OCI-M1 (cell line): ENCODE measurements at places on chromosomes 4 and X.
A peak's percentile ranks its signal among the peaks of the same experiment; 100 is the strongest.

GRCh38 chr4:100870940-100871772 is 353.3 kb upstream of the EMCN start:
- no peak for DNase-seq

DNA sequence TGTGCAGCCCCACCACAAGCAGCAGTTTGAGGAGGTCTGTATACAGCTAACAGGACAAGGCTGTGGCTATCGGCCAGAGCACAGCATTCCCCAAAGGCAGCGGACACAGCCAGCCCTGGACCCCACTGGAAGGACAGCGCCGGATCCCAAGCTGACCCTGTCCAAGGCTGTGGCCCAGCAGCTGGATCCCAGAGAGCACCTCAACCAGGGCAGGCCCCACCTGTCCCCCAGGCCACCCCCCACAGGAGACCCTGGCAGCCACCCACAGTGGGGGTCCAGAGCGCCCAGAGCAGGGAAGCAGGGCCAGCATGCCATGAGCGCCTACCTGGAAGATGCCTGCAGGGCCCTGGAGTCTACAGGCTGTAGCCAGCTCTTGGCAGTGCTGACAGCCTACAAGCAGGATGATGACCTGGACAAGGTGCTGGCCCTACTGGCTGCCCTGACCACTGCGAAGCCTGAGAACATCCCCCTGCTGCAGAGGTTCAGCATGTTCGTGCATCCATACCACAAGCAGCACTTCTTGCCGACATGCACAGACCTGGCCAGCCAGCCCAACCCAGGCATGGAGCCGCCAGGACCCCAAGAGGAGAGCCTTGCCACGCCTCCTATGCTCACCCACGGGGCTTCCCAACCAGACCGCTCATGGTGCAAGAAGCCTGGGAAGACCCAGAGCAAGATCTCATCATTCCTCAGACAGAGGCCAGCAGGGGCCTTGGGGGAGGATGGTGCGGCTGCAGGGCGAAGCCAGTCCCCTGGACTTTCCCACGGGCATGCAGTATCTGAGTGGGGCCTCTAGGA is 62.0 kb downstream of the ALPK1 start:
- DNase-seq: no peak

DNA sequence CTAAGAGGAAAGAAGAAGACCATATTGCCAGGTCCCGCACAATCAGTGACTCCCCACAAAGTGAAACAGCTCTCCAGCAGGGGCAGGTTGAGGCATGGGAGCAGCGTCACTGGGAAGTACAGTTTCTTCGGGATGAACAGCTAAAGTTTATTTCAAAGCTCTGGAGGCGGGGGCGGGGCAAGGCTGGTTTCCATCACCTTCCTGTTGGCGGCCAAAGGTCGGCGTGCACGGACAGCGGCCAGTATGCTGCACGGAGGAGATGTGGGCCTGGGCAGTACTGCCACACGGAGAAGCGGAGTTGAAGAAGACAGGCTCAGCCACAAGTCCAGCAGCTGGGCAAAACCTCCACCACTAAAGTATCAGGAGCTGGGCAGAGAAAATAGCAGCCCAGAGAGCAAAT is 951 bp upstream of the ZNF518B start:
- no peak for DNase-seq

DNA sequence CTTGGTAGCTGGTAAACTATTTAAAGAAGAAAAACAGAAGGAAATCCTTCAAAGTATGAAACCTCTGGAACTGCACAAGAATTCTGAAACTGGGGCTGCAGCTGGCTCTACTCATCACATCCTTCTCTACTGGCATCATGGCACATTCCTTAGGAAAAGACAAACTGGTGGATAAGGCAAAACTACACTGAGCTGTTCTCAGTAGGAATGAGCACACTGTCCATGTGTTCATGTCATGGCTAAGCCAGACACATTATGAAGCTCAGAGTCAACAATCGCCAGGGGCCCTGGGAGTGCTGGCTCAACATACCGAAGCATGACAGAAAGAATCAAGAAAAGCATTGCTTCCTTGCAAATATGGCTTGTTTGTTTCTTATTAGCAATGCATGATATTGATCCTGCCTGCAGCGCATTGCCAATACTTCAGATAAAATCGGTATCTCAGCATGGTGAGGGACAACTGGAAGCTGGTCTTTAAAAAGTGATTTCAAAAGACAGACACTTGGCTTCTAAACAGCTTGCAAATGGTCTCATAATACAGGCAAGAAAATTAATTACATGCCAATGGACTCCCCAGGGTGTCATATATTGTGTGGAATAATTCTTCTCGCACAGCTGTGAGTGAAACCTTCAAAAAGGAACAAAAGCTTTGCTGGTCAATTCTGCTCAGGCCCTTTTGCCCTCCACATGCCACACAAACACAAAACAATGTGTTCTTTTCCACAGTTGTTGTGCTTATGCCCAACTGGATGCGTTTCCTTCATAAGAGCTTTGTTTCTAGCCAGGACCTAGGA is 300.2 kb upstream of the VCX start:
- DNase-seq: no peak

DNA sequence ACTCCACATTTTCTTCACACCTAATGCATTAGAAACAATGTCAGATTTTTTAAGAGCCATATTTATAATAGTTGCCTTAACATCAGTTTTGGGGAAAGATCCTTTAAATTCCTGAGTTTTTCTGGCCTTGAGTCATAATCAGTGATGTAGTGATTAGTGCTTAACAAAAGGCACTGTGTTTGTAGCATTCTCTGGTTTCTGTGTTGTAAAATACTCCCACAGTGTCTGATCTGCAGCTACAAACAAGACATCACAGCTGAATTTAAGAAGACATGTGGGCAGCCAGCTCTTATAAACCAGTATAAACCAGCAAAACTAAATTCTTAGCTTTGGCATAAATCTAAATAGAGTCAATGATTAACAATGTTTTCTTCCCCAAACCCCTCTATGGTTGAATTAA is 233.8 kb downstream of the FSTL5 start:
- DNase-seq: no peak

- DNase-seq: no peak
These were observed 12.2 kb upstream of the ZNF280C start for GRCh38 chrX:130280901-130281300.

- peak; percentile 8 for DNase-seq
These were observed 1382.6 kb downstream of the ARAP2 start for GRCh38 chr4:34861666-34862065.

DNA sequence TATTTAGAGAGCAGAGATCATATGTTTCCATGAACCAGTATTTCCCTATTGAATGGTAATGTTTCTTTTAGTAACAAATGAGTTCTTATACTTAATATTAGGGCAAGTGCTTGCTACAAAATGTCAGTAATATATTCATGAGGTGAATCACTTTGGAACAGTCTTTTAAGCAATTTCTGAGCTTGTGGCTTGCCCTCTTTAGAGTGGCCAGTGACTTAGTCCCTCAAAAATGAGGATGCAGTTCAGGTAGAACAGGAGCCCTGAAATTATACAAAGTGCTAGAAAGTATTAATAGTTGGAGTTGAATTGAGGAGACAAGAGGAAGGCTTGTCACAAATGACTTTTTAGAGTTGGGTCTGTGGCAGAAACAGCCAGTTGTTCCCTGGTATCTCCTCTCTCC is 53.4 kb upstream of the PITX2 start:
- no peak for DNase-seq

DNA sequence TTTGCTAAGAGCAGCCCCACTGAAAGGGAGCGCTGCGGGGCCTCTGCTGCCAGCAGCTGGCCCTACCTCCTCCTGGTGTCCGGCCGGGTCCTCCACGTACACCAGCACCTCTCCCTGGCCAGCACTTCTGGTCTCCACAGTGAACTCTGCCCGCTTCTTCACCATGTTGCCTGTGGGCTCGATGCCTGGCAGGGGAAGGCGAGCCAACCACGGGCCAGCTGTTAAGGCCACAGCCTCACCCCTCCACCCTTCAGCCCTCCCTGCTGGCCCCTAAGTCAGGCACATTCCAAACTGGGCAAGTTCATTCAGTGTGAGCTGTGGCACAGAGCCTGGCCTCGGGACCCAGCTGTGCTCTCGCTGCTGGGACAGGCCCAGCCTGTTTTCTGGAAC is 7.8 kb downstream of the FLNA start:
- no peak for DNase-seq

GRCh38 chr4:38944440-38944839 is 76.8 kb downstream of the FAM114A1 start:
- no peak for DNase-seq

GRCh38 chrX:30637874-30638815 is 15.1 kb upstream of the GK start:
- DNase-seq: peak; percentile 64

- DNase-seq: peak; percentile 82
These were observed 29.4 kb upstream of the OPHN1 start for GRCh38 chrX:68462653-68463052.

- peak; percentile 25 for DNase-seq
These were observed 165.9 kb upstream of the HHIP start for GRCh38 chr4:144480068-144480467.

DNA sequence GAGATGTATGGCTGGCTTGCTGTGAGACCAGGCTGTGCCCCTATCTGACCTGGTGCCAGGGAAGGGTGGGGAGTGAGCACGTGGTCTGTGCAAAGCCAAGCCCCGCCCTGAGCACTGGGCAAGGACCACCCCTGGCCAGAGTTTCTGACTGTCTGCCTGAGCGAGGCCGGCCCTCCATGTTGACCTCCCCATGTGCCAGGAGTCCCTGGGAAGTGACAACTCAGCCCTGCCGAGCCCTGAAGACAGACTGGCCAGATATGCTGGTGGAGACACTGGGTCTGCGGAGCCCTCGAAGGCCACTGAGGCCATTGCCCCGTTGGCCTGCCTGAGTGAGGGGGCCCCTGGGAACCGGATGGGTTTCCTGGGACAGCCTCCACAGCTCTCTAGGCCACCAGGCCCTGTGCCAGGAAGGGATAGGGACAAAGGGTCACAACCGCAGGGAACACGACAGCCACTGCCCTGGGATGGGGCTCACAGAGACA is 7.1 kb upstream of the BGN start:
- DNase-seq: no peak

DNA sequence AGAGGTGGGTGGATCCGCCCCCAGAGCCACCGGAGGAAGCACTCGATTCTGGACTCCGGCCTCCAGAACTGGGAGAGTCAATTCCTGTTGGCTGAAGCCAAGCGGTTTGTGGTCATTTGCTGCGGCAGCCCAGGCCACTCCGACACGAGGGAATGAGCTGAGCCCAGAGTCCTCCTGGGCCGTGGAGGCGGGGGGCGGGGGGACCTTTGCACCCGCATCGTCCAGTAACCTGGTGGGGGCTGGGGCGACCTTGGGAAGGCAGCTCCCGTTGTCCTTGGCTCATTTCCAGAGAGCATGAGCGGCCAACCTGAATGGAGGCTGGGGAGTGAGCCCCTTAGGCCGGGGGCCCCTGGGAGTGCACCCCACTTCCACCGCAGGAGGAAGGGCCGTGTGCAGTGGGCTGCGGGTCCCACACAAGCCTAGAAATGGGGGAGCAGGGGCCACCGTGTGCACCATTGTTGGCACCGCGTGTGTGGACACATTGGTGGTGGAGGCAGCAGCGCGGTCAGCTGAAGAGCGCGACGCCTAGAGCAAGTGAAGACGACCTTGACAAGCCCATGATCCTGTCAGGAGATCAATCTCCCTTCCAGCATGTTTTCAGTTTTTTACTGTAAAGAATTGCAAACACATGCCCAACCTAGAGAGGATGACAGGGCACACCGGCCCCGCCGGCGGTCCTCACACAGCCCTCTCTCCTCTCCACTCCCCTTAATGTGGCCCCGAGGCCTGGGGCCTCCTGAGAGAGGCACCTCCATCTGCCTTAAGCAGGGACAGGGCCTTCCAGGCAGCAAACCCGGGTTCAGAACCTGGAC is 19.9 kb upstream of the DUSP9 start:
- no peak for DNase-seq

DNA sequence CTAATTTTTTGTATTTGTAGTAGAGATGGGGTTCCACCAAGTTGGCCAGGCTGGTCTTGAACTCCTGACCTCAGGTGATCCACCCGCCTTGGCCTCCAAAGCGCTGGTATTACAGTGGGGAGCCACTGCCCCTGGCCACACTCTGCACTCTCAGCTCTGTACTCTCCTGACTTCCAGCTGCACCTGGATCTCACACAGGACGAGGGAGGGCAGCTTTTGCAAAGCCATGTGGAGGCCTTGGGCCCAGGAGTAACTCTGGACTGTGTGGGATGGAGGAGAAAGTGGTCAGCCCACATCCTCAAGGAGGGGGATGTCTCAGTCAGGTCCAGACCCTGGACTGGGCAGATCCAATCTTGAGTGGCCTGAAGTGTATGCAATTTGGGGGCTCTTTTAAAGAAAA is 23.0 kb downstream of the NAT8L start:
- DNase-seq: no peak

DNA sequence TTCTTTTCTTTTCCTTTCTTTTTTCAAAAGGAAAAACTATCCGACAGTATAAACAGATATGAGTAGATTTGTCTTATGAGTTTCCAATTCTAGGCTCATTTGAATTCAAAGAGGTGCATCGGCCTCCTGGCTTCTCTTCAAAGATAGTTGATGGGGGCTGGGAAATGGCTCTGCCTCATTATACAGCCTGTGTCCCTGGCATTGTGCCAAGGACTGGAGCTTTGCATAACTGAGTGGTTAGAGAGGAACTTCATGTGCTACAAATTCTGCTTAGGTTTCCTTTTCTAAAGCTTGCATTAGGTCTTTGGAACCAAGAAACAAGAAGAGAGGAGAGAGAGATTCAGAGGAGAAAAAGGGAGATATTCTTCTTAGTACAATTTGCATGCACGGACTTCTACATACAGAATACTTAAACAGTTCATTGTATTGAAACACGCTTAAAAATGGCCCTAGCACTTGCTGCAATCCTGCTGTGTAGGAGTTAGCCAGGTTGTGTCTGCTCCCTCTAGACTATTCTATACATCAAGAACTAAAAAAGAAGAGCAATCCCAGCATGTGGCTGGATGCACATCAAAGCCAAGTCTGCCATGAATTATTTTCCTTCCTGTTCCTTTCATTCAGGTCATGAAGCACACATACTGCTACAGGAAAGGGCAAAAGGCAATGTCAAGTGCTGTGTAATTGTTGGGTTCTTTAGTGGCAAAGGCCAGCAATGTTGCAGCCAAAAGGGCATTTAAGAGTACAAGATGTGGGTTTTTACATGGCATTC is 70.9 kb downstream of the INTS12 start:
- peak; percentile 88 for DNase-seq

DNA sequence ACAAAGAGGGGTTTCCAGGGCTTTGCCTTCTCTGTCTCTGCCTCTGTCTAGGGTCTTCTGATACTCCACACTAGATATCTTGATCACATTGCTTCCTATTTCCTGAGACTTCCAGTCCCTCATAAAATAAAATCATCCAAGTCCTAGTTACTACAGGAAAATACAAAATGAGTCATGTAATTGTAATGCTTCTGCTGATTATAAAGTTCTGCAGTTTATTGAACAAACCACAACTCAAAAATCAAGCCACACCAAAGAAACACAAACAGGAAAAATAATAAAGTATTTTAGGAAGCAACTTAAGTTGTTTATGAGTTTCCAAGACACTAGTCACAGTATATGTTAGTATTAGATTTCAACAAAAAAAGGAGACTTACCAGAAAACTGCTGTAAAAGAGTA is 695.1 kb upstream of the GALNTL6 start:
- DNase-seq: no peak

DNA sequence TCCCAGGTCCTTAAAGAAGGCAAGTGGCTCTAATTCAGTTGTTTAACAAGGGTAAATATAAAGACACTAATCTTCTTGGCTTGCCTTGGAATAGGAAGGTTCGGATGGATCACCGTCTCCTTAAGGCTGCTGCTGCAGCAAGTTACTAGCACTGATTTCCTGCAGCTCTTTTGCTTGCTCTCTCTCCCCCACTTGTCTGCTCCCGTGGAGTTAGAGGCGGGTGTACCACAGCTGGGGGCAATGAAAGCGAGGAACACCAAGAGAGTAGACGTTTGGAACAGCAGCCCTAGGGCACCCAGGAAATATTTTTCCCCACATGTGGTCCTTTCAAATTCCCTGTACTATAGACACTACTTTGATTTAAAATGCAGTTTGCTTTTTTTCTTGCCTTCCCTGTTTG is 202.2 kb downstream of the SH2D1A start:
- DNase-seq: no peak
